Activated naive CD8-positive, alpha-beta T cell treated with anti-CD3 and anti-CD28 coated beads, Interleukin-2, amount 10 ng/mL, durations not matched to agents 7 days and 5 days (primary cell): ENCODE measurements at places on chromosomes 6 and 20. TPM values are rescaled to one million over a fixed set of nuclear protein-coding genes. Genes with fewer than 3 reads are reported as not detected.

Gene APCDD1L
- total RNA-seq: not detected

Gene TMEM170B
- total RNA-seq: 1.4 TPM

Gene GGTLC1
- total RNA-seq: not detected

Gene HSD17B8
- 21.8 TPM for total RNA-seq

Gene CD2AP
- 45.4 TPM for total RNA-seq

Gene RNF114
- 75.8 TPM for total RNA-seq

Gene HINT3
- total RNA-seq: 10.6 TPM

Gene HLA-DRA
- 26.1 TPM for total RNA-seq
